ENCODE measurements at places on chromosomes 11 and 22. TPM values are rescaled to one million over a fixed set of nuclear protein-coding genes. Genes with fewer than 3 reads are reported as not detected.

DNA sequence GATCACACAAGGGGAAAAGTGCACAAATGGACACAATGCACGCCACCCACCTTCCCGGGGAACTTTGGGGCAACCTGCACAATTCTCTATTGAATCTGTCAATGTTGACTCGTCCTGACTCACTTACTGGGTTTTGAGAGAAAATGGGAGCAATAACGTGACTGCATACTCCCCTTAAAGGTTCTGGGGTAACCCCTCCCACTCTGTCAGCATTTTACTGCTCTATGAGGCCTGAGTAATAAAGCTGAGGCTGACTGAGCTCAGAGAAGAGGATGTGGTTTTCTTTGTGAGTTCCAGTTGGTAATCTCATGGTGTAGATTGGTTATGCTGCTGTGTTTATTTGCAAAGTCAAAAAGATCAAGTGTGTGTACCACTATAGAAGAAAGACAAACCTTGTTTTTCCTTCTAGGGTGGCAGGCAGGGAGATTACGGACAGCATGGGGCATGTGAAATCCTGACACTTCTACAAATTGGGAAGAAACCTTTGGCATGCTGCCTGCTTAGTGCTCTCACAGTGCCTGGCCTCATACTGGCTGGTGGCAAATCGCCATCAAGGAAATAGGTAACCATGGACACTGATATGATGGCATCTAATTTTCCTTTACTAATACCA lies 16.1 kb upstream of the APOA1 start:
- no peaks in the 10 kb centered on the region for H3K27me3 ChIP-seq
- H3K4me1 ChIP-seq = no peaks in the 10 kb centered on the region
- no peak overlapping the region for H3K27ac ChIP-seq
- H3K36me3 ChIP-seq = no peaks in the 10 kb centered on the region
- H3K4me3 ChIP-seq = no peak overlapping the region
- no peak for DNase-seq

DNA sequence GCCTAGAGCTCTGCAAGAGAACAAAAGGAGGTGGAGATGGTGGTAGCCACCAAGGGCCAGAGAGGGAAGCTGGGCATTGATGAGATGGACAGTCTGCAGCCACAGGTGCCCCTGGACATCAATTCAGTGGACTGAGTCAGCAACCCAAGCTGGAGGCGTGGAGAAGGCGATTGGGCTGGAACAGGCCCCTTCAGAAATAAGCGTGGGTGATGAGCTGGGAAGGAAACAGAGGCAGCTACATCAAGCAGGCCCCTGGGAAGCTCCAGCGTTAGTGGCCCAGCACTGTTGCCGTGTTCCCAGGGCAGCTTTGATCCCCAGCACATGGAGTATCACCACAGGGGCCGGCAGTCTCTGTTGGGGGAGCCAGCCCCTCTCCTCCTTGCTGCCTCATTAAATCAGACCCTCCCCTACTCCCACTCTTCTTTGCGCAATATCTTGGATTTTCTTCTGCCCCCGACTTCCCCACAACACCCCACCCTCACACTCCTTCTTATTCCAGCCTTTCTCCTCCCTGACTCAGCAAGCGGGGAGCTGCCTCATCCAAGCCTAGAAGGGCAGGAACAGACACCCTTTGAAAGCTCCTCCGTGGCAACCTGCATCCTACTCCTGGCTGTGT lies 31.7 kb upstream of the OAF start:
- no peak overlapping the region for H3K27ac ChIP-seq
- no peaks in the 10 kb centered on the region for H3K27me3 ChIP-seq
- no peak overlapping the region for H3K4me3 ChIP-seq
- DNase-seq = peak; percentile 24
- H3K36me3 ChIP-seq = no peaks in the 10 kb centered on the region

GRCh38 chr11:81942646-81943045 lies 791.0 kb downstream of the FAM181B start:
- no peak overlapping the region for H3K27ac ChIP-seq
- no peak for DNase-seq
- no peaks in the 10 kb centered on the region for H3K4me1 ChIP-seq

The AP1B1 gene
- total RNA-seq = 38.3 TPM

The TSPAN18 gene
- 10.6 TPM for total RNA-seq

The NPTXR gene
- 0.26 TPM for total RNA-seq

The MAML2 gene
- total RNA-seq = 1.9 TPM

The NPAS4 gene
- not detected for total RNA-seq

The CLCF1 gene
- 1.8 TPM for total RNA-seq

Measured in right lobe of liver (tissue), 6 donors.